Left lung (tissue), 14 donors: ENCODE measurements at places on chromosomes 3 and 15. TPM values are rescaled to one million over a fixed set of nuclear protein-coding genes. Genes with fewer than 3 reads are reported as not detected.

Gene LIPH
- polyA plus RNA-seq: 2.2 TPM

Gene TOPBP1
- 47.3 TPM for polyA plus RNA-seq

Gene IL20RB
- 0.72 TPM for polyA plus RNA-seq

Gene SLCO2A1
- polyA plus RNA-seq: 56.5 TPM

Gene THBS1
- polyA plus RNA-seq: 184 TPM

GRCh38 chr15:47715856-47716445, 1.4 kb upstream of the SEMA6D start:
- peaks cover 10% of the 10 kb centered on the region for H3K27me3 ChIP-seq
- H3K27ac ChIP-seq: no peak overlapping the region
- no peaks in the 10 kb centered on the region for H3K36me3 ChIP-seq
- peak; percentile 80 for DNase-seq
- H3K4me3 ChIP-seq: no peak overlapping the region
- H3K4me1 ChIP-seq: peaks cover 9% of the 10 kb centered on the region

- no peak overlapping the region for H3K4me3 ChIP-seq
- no peaks in the 10 kb centered on the region for H3K27me3 ChIP-seq
- no peak for DNase-seq
- H3K36me3 ChIP-seq: no peaks in the 10 kb centered on the region
- H3K4me1 ChIP-seq: no peaks in the 10 kb centered on the region
These were observed 49.7 kb downstream of the ST8SIA2 start for GRCh38 chr15:92443381-92443780.

- H3K4me1 ChIP-seq: no peaks in the 10 kb centered on the region
- H3K4me3 ChIP-seq: no peak overlapping the region
- no peak for DNase-seq
- no peaks in the 10 kb centered on the region for H3K36me3 ChIP-seq
These were observed 12.9 kb upstream of the FAM3D start for GRCh38 chr3:58679446-58679845.

GRCh38 chr15:37111427-37111717, 11.0 kb upstream of the MEIS2 start:
- no peak overlapping the region for H3K4me3 ChIP-seq
- H3K36me3 ChIP-seq: no peaks in the 10 kb centered on the region
- H3K27me3 ChIP-seq: peaks cover 56% of the 10 kb centered on the region
- DNase-seq: no peak

DNA sequence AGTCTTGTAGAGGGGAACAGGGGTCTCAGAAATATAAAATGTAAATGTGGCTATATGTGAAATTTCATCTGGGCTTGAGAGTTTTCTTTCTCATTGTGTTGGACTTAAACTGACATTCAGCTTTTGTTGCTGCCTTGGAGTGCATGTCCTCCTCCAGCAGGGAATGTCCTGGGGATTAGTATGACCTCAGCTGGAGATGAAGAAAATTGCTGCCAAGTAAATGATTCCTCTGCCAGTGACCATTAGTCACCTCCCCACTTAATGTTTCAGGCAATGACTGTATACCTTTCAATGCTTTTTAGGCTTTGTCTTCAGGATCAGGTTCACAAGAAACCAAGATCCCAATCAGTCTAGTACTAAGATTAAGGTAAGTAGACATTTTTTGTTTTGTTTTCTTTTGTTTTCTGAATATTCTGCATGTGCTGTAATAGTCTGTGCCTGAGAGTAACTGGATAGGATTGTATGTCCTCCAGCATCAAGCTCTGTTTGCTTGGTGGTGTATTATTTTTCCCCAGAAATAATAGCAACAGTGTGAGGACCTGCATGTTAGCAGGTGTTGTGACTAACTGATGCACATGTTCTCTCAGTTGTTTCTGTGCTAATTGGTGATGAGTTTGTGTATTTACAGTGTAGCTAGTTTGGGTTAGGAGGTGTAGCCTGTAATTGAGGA, 18.1 kb upstream of the SLC22A13 start:
- DNase-seq: no peak
- no peaks in the 10 kb centered on the region for H3K27me3 ChIP-seq
- no peaks in the 10 kb centered on the region for H3K36me3 ChIP-seq

DNA sequence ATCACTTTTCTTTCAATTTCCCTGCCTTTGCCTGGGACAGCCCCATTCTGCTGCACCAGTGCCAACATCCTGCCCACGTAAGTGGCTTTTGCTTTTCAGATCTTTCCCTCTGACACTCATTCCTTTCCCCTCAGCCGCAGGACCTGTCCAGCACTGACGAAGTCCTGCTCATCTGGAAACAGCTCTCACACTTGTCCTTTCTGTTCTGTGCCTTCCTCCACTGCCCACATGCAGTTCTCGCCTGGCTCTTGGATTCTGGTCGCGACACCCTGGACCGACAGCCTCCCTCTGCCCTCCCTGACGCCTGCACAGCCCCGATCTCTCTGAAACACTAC, 99.7 kb downstream of the ADCY5 start:
- H3K4me1 ChIP-seq: no peaks in the 10 kb centered on the region
- no peak overlapping the region for H3K27ac ChIP-seq
- H3K4me3 ChIP-seq: no peak overlapping the region

DNA sequence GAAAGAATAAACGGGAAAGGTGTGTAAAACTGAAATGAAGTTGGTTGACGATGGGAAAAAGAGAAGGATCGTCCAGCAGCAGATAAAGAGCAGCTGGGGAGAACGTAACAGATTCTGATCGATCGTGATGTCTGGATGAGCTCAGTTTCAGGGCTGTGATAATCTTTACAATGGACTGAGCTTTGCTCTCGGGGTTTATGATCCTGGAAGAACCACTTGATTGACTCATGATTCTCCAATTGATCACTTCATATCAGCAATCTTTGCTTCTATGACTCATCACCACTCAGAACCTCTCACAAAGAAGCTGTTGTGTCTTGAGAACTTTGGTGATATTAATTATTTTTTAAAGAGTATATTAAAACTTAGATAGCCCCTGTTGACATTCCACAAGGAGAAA, 690.7 kb downstream of the TUSC7 start:
- H3K36me3 ChIP-seq: no peaks in the 10 kb centered on the region
- H3K4me1 ChIP-seq: peaks cover 15% of the 10 kb centered on the region
- no peak overlapping the region for H3K4me3 ChIP-seq
- DNase-seq: no peak
- no peaks in the 10 kb centered on the region for H3K27me3 ChIP-seq
- no peak overlapping the region for H3K27ac ChIP-seq

- H3K36me3 ChIP-seq: no peaks in the 10 kb centered on the region
- no peak for DNase-seq
- H3K4me1 ChIP-seq: no peaks in the 10 kb centered on the region
- no peaks in the 10 kb centered on the region for H3K27me3 ChIP-seq
- peak overlapping the region; percentile 19 for H3K27ac ChIP-seq
These were observed 726.5 kb upstream of the NECTIN3 start for GRCh38 chr3:110344897-110345767.

GRCh38 chr3:30170681-30171438, 435.5 kb upstream of the TGFBR2 start:
- no peak for DNase-seq
- H3K36me3 ChIP-seq: no peaks in the 10 kb centered on the region
- no peaks in the 10 kb centered on the region for H3K27me3 ChIP-seq

GRCh38 chr3:72657666-72658065, 190.6 kb downstream of the SHQ1 start:
- no peaks in the 10 kb centered on the region for H3K36me3 ChIP-seq
- H3K4me3 ChIP-seq: no peak overlapping the region
- H3K27me3 ChIP-seq: peaks cover 22% of the 10 kb centered on the region
- H3K27ac ChIP-seq: no peak overlapping the region
- no peaks in the 10 kb centered on the region for H3K4me1 ChIP-seq

DNA sequence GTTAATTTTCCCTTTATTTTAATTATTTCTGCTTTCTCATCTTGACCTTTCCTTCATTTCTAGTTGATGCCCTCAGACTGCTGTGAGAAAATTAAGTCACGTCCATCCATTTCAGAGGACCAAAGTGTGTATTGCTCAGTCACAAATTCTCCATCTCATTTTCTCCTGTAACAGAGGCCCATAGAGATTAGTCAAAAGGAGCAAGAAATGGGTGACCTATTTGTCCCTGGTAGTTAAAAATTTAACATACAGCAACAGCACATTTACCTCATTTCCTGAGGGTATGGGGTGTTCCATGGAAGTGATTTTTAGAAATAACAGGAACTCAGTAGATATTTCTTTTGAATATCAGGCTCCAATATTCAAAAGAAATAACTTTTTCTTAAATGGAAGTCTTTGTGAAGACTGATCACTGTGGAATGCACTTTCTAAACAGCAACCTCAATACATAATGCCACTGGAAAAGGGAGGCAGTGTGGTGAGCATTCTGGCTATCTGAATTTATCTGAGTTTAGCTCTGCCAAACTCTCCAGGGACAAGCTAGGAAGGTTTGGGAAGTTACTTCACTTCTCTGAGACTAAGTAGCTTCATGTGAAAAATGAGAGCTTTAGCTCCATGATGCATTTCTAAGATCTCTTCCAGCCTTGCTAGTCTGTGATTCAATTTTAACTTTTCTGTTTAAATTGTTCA, 808.2 kb downstream of the SQOR start:
- no peaks in the 10 kb centered on the region for H3K36me3 ChIP-seq
- H3K27me3 ChIP-seq: no peaks in the 10 kb centered on the region
- H3K4me1 ChIP-seq: no peaks in the 10 kb centered on the region
- no peak overlapping the region for H3K27ac ChIP-seq
- no peak overlapping the region for H3K4me3 ChIP-seq
